Gastrocnemius medialis (tissue), 4 donors: ENCODE measurements at places on chromosomes 1 and 21. TPM values are rescaled to one million over a fixed set of nuclear protein-coding genes. Genes with fewer than 3 reads are reported as not detected.
A peak's percentile ranks its signal among the peaks of the same experiment; 100 is the strongest.

GRCh38 chr1:165501970-165502348 is 41.8 kb upstream of the LRRC52 start:
- peak; percentile 33 for DNase-seq

Gene ZSCAN20
- total RNA-seq = 7.0 TPM

Gene EPHA2
- total RNA-seq = 1.2 TPM

DNA sequence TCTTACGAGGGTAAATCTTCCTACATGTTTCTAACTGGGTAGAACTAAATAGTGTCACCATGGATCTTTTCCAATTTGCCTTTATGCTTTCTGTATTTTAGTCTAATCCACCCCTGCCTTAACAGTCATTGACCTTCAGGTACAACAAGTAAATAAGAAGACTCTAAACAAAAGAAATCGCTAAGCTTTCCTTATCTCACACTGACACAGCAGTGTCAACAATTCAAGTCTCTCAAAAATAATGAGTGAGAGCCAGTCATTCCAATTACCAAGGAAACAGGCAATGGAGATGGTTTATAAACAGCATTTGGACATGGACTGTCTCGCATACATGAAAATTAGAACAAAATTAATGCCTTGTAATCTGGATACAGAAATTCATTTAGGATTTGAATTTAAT is 365.8 kb downstream of the VAV3 start:
- DNase-seq = no peak

Gene SAMD13
- total RNA-seq = 1.5 TPM

Gene C1orf167
- total RNA-seq = 1.4 TPM

- DNase-seq = no peak
Observed at GRCh38 chr1:111789142-111789541, 33.4 kb downstream of the DDX20 start.

DNA sequence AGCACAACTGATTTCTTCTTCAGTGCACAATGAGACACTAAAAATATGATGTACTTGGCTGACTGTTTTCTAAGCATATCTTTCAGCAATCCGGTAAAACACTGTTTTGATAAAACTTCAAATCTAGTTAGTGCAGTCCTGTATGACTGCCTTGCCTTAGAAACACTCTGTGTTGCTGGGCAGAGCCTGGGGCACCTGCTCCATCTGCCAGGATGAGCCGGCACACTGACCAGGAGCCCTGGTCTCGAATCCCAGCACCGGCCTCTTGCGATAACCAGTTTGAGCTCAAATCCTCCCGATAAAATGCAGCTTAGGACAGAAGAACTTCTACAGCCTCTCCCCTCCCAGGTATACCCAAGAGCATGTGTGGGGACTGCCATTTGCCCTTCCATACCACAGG is 199.5 kb downstream of the SIPA1L2 start:
- no peak for DNase-seq

DNA sequence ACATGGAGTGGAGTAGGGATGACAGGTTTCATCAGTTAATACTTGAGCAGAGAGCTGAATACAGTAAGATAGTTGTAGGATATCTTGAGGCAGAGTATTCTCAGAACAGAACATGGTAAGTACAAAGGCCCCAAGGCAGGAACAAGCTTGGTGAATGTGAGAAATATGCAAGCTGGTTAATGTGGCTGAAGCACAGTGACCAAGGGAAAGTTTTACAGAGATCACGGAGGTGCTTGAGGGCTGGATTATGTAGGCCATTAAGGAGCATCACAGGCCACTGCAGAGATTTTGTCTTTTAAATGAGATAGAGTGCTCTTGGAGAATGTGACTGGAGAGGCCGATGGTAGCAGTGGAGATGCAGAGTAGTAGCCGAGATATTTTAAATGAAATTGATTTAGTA is 54.0 kb upstream of the BOLA1 start:
- no peak for DNase-seq

Gene ACOT11
- 1.5 TPM for total RNA-seq

Gene ATP6V1G3
- total RNA-seq = not detected

- DNase-seq = no peak
Observed at GRCh38 chr21:39873687-39874086, 6.4 kb downstream of the PCP4 start.

Gene MYOC
- total RNA-seq = 11.1 TPM

Gene ATP1A4
- total RNA-seq = not detected

Gene TTC34
- not detected for total RNA-seq

Gene NFASC
- total RNA-seq = 0.75 TPM

GRCh38 chr1:229264487-229264886 is 6.4 kb upstream of the RAB4A start:
- no peak for DNase-seq

- no peak for DNase-seq
Observed at GRCh38 chr1:99820546-99820945, 29.6 kb upstream of the AGL start.

DNA sequence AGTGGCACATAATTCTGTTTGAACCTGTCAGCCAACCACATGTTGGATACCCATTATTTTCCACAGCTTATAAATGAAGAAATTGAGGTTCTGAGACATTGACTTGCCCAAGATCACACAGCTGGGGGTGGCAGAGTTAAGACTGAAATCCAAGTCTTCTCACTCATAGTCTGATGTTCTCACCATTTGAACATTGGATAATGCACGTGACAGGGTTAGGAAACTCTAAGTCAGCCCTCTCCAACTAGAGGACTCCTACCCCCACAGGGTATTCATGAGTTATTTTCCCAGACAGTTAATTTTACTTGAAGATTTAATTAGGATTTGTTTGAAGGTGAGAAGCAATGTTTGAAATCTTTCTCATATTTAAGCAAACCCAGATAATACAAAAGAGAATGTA is 38.1 kb upstream of the C1orf105 start:
- DNase-seq = no peak

- DNase-seq = no peak
Observed at GRCh38 chr1:230707732-230708630, 5.9 kb downstream of the AGT start.

Gene TFF3
- total RNA-seq = 4.7 TPM

DNA sequence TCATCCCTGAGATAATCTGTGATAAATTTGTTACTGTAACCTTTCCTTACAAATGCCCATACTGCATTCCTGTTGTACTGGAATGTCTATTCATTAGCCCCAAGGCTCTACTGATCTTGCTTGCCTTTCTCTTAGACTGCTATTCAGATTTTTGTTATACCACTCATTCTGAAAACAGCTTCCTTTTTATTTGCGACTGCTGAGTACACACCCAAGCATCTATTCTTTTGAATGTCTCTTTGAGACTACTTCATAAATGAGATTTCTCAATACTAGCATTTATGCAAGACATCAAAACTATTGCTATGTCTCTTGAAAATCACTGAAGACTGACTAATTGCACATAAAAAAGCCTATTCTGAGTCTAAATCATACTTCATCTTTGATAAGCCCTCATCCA is 38.6 kb downstream of the DENND1B start:
- DNase-seq = no peak

- DNase-seq = no peak
Observed at GRCh38 chr1:46333300-46334029, 7.1 kb upstream of the NSUN4 start.

DNA sequence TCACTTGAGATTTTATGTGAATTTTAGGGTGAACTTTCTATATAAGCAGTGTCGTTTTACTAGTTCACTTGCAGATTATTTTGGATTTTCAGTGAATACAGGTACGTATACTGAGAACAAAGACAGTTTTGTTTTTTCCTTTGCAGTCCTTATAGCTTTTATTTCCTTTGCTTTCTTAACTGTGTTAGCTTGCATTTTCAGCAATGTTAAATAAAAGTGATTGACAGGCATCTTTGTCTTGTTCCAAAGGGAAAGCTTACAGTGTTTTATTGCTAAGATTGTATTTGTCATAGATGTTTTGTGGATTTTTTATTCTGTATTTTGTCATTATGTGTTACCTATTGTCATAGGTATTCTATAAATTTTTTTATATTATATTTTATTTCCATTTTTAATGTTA is 53.3 kb upstream of the FASLG start:
- DNase-seq = no peak

- DNase-seq = peak; percentile 83
Observed at GRCh38 chr1:35557118-35557610, at the start of gene KIAA0319L. KIAA0319L (minus strand) TSS chr1:35557403; CDS start chr1:35554491, 2,912 bp downstream.

DNA sequence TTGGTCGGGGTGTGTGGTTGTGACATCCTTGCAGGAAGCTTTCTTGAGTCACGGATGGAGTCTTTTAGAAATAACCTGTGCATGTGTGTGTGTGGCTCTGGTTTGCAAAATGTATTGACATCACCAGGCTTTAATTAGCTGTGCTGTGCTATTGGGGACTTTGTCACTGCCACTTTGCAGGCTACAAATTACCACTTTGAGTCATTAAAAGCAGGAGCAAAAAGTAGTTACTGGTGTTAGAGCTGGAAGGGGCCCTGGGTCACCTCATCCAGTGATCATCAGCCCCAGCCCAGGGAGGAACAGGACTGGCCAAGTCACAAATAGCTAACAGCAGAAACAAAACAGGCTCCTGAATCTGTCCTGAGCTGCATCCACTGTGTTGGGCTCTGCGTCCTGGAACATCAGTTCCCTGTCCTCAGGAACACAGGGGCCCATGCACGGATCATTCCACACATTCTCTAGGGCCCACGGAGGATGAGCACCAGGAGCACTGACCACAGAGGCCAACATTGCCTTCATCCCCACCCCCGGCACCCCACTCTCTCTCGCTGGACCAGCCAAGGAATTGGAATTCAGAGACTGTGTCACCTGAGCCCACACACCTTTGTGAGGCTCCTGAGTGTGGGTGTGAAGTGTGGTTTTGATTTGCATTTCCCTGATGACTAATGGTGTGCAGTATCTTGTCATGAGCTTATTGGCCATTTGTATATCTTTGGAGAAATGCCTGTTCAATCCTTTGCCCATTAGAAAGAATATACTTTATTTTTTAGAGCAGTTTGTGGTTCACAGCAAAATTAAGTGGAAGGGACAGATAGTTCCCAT is 280.1 kb upstream of the C1orf174 start:
- DNase-seq = no peak

Gene AKNAD1
- 3.9 TPM for total RNA-seq

DNA sequence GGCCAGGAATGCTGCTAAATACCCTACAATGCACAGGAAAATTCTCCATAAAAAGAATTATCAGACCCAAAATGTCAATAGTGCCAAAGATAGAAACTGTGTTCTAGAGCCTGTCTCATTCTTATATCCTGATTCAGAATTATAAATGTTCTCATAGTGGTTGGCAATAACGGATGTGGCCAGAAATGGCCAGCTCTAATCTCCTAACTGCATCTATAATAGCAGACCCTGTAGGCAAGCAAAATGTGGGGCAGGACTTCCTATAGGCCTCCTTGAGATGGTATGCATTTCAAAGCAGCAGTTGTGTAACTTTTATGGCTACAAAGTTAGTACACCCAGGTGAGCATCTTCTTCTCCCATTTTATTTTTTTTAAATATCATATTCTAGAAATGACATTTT is 95.9 kb upstream of the SGIP1 start:
- no peak for DNase-seq

GRCh38 chr1:241611736-241612135 is 28.4 kb downstream of the CHML start:
- DNase-seq = no peak

GRCh38 chr1:200520735-200521134 is 99.8 kb downstream of the KIF14 start:
- no peak for DNase-seq

Gene LRRC3
- 0.52 TPM for total RNA-seq

- DNase-seq = no peak
Observed at GRCh38 chr1:11501491-11501897, 22.5 kb downstream of the DISP3 start.

GRCh38 chr1:110084227-110085078 is 14.0 kb upstream of the ALX3 start:
- no peak for DNase-seq

- no peak for DNase-seq
Observed at GRCh38 chr1:155389826-155390225, 69.1 kb downstream of the RUSC1 start.

GRCh38 chr1:63368131-63368530 is 704 bp downstream of the ALG6 start:
- DNase-seq = no peak

Gene APOBEC4
- not detected for total RNA-seq

DNA sequence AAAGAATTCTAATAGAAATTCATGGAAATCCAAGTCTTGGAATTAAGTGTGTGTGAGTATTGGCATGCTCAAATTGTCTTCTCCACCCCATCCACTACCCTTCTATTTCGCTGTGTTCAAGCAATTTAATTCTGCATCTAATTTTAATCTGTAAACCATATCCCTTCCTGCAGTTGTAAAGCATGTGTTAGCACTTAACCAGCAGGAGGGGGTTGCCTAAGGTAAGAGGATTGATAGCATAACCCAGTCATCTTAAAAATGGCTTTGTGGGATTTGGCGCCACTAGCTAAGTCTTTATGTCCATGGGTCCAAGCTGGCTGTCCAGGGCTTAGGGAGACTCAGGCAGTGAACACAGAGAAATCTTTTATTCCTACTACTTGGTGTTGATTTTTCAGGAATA is 210.3 kb downstream of the PTPRC start:
- no peak for DNase-seq

DNA sequence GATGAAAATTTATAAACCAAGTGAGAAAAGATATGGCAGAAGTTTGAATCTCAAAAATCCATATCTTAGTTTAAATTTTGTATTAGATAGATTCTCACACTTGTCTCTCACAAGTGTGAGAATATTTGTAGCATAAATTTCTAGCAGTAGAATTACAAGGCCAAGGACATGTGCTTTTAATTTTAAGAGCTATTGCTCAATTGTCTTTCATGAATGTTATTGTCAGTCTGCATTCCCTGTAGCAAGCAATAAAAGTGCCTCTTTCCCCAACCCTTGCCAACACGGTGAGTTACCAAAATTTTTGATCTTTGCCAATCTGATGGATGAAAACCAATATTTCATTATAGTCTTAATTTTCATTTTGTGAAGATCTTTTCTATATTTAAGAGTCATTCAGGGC is 64.0 kb downstream of the CTH start:
- no peak for DNase-seq

DNA sequence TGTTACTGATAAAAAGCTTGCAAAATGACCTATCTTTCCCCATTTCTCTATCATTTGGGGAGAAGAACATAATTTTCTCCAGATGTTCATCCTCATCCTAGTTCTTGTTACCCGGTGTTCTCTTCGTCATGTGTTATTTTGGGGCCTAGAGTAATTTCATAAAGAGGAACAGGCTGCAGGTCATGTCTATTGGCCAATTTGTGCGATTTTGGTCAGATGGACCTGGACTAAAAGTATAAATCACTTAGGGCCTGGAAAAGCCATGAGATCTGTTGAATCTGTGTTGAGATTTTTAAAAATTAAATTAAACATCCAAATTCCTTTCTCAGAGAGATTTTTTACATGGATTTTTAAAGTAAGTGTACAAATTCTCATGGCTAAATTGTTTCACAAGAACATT is 241.3 kb upstream of the PLXNA2 start:
- no peak for DNase-seq

Gene TSACC
- total RNA-seq = not detected

GRCh38 chr1:151986501-151987190 is 7.0 kb downstream of the S100A10 start:
- DNase-seq = no peak

DNA sequence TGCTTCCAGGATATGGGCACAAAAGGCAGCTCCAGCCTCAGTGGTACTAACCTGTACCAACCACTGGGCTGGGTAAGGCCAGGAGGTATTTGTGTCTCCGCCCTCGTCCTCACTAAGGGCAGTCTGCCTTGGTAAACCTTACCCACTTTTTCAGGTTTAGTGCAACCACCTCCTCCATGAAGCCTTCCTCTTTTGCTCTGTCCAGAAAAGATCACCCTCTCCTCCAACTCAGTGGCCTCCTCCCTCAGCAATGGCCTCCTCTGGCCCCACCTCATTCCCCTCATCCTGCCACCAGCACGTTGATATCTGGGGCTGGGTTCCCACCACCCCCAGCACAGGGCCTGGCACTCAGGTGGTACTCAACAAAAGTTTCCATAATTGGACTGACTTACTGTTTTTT is 161.5 kb downstream of the GRIK3 start:
- DNase-seq = no peak

Gene SUSD4
- 4.0 TPM for total RNA-seq
